Right atrium auricular region (tissue), 2 donors: ENCODE measurements at places on chromosomes 5 and 9. TPM values are rescaled to one million over a fixed set of nuclear protein-coding genes. Genes with fewer than 3 reads are reported as not detected.

The PSAT1 gene
- total RNA-seq = 0.31 TPM

The NFIL3 gene
- total RNA-seq = 25.5 TPM

The MED10 gene
- 17.4 TPM for total RNA-seq

The MAP3K1 gene
- 5.9 TPM for total RNA-seq

The PCDHA10 gene
- 0.55 TPM for total RNA-seq

The MAMDC2 gene
- 28.8 TPM for total RNA-seq

The COL15A1 gene
- 22.4 TPM for total RNA-seq

The CERCAM gene
- total RNA-seq = 13.3 TPM

The RRAGA gene
- total RNA-seq = 67.0 TPM

- DNase-seq = no peak
These were observed 132.8 kb downstream of the RASEF start for GRCh38 chr9:82930116-82930515.

DNA sequence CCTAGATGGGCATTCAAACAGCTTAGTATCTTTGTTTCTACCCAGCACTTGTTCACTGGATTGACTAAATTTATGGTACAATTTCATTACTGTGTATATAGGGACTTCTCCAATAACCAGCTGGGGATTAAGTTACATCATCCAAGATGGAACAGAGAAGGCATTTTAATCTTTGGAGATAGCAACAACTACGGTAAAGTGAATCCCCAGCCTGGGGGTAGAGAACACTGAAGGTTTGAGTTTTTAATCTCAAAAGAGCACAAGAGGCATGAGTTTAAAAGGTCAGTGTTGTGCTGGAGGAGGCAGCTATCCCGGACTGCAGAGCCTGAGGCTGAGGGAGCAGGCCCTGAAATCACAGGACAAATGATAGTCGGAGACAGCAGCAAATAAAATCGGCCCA lies 28.6 kb downstream of the DDX31 start:
- DNase-seq = no peak

DNA sequence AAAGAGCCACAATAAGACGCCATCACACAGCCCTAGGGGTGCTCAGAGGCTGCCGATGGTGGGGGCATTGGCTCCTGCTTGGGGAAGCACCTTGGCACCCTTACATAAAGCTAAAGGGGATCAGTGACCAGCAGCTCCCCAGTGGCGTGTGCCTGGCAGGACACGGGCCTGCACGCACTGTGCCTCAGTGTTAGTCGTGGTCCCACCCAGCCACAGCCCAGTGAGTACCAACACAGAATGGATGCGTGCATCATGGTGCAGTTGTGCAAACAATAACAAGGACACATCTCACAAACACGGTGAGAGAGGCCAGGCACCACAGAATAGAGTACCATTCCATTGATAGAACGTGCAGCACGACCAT lies 103.2 kb downstream of the WNK2 start:
- no peak for DNase-seq

- DNase-seq = no peak
These were observed 121.5 kb downstream of the FEM1C start for GRCh38 chr5:115423051-115423450.

DNA sequence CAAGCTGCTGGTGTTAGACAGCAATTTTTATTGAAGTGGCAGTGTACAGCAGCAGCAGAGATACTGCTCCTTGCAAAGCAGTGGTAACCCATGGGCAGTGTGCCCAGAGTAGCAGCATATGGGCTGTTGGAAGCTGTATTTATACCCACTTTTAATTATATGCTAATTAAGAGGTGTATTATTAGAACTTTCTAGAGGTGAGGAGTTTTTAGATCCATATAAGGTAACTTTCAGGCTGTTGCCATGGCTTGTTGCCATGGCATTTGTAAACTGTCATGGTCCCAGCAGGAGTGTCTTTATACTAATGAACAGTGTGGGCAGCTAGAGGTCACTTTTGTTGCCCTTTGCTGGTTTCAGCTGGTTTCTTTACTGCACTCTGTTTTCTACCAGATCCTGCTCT lies 3.7 kb upstream of the PJA2 start:
- no peak for DNase-seq

DNA sequence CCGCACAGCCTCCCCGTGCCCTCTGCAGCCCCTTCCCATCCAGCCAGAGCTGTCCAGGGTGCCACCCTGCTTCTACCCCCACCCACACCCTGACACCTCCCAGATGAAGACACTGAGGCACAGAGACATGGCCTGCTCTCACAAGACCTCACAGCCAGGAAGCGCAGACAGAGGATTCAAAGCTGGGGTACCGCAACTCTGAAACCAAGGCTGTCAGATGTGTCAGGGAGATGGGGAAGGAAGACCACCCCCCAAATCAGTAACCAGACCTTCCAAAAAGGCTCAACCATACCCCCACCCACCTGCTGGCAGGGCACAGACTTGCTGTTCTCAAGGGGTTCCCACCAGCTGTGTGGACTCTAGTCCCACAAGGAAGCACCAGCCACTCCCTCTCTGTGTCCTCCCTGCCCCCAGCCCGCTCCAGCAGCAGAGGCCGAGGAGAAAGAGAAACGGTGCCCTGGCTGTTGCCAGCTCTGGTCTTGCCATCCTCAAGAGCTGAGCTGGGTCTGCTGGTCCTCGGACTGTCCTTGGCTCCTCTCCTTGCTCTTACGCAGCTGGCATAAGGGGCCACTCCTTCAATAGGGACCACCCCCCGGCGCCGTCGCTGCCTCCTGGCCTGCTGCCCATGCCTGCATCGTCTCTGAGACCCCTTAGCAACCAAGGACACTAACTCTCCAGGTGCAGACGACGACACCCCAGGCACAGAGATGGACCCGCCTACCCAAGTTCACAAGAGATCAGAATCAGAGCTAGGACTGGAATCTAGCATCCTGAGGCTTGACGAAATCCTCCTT lies 699 bp downstream of the AKNA start:
- DNase-seq = no peak

DNA sequence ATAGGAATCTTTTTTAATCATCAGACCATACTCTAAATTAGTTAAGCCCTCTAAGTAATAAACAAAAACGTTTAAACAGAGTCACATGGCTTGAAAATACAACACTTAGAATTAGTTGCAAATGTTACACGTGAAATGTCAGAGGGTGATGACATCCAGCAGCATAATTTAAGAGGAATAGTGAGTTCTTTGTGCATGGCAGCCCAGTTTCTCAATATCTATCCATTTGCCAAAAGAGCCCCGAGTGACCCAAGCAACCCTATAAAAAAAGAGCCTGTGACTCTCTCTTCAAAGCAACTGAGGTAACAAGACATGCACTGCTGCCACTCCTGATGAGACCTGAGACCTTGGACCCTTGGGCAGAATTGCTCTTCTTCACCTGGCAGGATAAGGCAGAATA lies 96.9 kb upstream of the RASA1 start:
- DNase-seq = no peak

GRCh38 chr9:16184964-16185646 lies 632.3 kb downstream of the CCDC171 start:
- DNase-seq = no peak

DNA sequence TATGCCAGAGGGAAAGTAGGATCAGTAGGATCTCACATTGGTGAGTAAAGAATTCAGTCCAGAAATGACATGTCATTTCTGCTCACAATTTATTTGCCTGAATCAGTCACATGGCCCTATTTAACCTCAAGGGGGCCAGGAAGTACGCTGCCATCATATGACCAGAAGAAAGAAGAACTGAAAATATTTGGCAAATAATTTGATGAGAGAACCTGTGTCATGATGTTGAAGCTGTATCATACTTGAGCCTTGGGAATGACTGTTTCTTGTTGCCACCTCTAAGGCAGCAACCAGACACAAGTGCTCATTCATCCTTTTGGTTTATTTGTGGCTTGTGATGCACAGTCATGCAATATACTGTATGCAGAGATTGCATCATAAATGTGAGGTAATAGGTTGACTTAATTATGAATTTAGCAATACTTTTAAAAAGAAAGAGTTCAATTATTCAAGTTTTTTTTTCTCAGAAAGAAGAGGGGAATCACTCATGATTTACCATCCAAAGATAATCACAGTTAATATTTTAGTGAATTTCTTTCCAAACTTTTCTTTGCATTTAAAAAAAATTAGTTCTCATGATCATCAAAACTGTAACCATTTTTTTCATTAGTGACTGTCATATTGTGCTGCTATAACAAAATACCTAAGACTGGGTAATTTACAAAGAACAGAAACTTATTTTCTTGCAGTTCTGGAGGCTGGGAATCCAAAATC lies 8.2 kb upstream of the ZFYVE16 start:
- no peak for DNase-seq

- DNase-seq = no peak
These were observed 159.5 kb upstream of the SHB start for GRCh38 chr9:38228331-38229103.

DNA sequence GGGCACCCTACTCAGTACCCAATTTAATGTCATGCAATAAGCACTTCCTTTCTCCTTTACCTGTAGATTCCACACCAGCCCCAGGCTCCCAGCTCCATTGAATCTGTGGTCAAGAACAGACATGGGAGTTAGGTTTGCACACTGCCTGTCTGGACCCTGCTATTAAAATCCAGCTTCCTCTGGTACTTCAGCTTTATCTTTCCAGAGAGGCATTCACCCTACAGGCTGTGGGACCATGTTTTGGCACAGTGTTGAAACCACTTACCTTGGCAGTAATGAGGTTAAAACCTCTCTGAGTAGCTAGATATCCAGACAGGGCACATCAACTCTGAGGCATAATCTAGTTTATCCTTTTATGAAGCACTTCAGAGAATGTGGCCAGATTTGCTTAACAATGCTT lies 191.5 kb upstream of the PCSK5 start:
- no peak for DNase-seq

DNA sequence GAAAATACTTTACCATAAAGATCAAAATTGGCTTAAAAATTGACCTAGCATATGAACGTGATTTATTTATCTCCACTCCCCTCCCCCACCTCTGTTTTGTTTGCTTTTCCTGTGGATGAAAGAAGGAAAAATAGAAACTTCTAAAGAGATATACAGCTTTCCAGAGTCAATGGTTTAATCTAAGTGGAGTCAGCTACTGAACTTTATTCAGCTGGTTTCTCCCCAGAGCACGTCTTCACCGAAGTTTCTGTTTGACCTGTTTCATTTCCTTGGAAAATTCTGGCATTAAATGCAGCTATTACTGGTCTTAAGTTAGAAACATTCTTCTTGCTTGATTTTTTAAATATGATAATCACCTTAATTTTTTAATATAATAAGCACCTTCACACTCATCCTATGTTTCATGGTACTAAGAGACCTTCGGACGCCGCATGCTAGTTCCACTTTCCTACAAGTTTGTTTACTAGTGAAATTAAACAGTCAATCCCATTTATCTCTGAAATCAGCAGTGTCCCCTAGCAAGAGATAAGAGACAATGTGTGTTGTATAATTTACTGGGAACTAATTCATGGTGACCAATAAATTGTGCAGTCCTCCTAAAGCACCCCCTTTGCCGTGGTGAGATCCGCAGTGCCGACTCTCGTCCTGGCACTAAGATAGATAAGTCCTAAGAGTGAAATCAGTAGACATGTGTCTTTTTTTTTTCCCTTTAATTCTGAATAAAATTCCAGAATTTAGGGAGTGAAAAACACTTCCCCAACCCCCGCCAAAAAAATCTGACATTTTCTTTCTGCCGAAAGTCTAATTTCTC lies 89.9 kb downstream of the ARL15 start:
- no peak for DNase-seq

DNA sequence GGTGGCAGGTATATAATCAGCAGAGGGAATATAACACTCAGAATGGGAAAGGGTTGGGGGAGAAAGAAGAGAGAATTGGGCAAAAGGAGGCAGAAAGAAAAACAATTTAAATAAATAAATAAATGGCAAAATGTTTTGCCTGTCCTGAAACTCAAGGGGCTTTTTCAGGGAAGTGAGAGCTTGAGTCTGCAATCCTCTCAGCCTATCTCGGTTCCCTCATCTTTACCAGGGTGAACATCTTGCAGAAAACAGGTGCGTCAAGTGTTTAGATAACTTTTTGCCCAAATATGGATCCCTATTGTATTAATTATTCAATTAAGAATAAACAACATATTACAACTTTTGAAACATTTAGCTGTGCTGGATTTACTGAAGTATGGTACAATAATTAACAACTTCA lies 343.0 kb upstream of the EDIL3 start:
- DNase-seq = no peak

DNA sequence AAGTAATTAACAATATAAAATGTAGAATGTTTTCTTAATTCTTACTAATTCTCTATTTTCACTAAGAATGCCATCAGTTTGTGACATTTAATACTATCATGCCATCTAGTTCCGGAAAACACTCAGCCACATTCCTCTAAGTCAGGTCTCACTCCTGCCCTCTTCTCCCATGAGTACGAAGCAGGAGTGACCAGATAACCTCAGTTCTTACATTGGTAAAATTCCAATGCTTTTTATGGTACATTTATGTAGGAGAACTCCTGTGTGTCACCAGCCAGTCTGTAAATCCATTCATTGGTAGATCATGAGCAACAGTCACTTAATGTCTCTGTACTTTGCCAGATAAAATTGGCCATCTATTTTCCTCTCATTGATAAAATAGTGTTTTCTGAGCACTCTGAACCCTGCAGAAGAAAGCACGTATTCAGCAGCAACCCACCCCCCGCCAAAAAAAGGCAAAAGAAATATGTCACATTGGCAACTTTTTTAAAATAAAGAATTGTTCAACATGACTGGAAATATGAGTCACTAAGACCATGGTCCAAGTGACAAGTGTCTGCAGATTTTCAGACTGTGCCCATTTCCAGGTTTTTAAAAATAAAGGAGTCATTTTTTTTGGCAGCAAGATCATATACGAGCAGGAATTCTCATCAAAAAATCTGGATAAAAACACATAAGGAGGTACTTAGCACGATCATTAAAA lies 11.8 kb downstream of the GLIS3 start:
- no peak for DNase-seq

- DNase-seq = no peak
These were observed 41.0 kb downstream of the FAT2 start for GRCh38 chr5:151550146-151550545.

DNA sequence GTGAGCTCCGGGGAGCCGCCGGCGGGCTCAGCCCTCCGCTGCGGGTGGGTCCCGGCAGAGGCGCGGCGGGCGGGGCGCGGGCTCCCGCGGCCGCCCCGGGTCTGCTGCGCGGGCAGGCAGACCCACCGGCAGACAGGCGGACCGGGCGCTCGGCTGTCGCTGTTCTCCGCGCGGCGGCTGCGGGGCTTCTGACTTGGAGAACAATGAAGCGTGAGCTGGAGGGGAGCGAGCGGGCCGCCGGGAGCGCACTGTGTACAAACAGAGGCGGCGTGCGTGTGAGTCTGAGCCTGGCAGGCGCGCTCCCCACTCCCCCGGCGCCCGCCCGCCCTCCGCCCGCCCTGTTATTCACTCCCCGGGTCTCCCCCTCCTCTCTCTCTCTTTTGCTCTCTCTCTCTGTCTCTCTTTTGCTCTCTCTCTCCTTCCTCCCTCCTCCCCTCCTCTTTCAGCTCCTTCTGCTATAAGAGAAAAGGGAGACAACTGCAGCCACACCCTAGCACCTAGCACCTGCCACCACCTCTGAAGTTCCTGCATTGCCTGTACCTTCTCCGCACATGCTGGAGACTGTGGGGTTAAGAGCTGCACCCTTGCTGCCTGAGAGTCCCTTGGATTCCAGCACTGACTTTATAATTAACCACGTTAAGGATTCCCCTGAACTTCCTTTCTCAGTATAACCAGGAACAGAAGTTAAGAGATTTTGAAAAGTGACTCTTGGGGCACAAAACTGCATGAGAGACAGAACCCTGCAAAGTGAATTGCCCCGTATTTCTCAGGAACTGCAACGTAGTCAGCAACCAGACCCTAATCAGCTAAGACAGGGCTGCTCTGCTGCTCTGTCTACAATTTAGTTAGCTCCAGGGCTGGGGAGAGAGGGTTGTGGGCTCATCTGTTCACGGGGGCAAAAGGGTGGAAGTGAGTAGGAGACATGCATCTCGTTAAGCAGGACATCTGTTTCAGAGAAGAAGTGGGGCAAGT lies at the start of gene EDIL3:
Gene EDIL3, minus strand, starts transcription at position 277 of the 972 bp plus-strand sequence. CDS start 506 bp downstream, outside the sequence.
- no peak for DNase-seq

- no peak for DNase-seq
These were observed 384.7 kb downstream of the ANXA1 start for GRCh38 chr9:73536403-73536802.
